ENCODE measurements at places on chromosomes 16 and 17.

DNA sequence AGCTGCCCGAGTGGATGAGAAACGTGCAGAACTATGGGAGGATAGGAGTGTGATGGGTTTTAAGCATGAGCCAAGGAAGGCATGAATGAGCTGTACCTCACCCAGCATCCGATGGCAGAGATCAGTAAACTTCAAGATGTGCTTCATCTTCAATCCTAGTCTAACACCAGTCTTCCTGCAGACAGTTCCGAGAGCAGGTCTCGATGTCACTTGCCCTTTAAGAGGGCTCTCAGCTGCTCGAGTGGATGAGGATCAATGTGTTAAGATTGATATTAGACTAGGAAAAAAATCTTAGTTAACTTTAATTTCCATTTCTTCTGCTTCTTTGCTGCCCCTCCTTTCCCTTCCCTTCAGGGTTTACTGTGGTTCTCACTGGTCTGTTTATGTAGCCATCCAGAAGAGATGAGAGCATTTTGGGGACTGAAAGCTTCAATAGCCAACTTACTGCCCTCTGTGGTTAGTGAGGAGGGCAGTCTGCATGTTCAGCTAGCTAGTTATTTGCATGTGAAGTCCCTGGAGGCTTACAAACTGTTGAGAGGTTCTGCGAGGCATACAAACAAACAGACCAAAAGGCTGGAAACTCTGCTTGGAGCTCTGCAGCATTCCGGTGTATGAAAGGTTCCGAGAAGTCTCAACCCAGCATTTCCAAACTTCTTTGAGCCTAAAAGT is 15.3 kb downstream of the KLHL36 start:
- no peak for DNase-seq

DNA sequence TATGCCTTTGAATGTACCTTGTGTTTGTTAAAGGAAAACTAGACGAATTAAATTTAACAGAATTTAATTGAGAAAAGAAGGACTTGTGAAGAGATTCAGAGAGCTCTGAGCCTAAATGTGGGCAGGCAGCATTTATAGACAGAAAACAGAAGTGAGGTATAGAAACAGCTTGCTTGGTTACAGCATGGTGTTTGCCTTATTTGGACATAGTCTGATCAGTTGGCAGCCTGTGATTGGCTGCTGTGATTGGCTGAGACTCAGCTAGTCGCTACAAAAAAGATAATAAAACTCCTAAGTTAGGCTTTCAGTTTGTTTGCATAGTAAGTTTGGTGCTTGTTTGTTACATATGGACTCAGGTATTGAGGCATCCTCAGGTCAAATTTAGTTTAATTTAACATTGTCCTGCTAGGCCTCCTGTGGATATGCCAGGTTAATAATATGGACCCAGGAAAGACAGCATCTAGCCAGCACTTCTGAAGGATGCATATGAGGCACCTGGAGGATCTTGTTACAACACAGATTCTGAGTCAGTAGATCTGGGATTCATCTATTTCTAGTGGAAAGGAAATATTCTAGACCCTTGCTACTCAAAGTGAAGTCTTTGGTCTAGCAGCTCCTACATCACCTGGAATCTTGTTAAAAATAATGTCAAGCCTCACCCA is 43.4 kb downstream of the SLFN5 start:
- no peak for DNase-seq

DNA sequence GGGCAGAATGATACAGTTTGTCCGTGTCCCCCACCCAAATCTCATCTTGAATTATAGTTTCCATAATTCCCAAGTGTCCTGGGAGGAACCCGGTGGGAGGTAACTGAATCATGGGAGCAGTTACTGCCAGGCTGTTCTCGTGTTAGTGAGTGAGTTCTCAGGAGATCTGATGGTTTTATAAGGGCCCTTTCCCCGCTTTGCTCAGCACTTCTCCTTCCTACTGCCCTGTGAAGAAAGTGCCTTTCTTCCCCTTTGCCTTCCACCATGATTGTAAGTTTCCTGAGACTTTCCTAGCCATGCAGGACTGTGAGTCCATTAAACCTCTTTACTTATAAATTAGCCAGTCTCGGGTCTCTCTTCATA is 28.9 kb upstream of the SEC14L1 start:
- DNase-seq = no peak

DNA sequence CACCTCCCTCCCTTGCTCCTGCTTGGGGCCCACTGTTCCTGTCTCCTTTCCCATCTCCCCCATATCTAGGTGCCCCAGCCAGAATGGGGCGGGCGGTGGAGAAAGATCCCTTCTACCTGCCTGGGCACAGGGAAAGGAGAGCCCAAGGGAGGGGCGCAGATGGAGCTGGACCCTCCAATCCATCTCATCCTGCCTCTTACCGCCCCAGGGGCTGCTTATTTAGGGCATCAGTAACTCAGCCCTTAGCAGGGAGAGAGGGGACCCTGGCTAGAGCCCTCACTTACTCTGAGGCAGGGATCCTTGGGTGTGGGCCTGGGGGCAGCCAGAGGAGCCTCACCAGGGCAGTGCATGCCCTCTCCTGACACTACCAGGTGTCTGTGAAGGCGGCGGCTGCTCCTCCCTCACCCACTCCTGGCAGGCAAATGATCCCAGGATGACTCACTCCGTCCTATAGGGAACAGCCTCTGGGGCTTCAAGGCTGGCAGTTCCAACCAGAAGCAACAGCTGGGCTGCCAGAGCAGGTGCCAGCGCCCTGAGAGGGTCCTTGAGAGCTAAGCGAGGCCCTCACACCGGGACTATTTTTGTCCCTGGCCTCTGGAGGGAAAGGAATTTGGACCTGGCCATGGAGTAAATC is 16.3 kb upstream of the BCAR1 start:
- peak; percentile 69 for DNase-seq

GRCh38 chr17:9771465-9771864 is 19.9 kb downstream of the DHRS7C start:
- DNase-seq = no peak

GRCh38 chr16:78494674-78495073 is 395.2 kb downstream of the WWOX start:
- no peak for DNase-seq
